GM04503 (cell line): ENCODE measurements at places on chromosomes 12 and 14.

DNA sequence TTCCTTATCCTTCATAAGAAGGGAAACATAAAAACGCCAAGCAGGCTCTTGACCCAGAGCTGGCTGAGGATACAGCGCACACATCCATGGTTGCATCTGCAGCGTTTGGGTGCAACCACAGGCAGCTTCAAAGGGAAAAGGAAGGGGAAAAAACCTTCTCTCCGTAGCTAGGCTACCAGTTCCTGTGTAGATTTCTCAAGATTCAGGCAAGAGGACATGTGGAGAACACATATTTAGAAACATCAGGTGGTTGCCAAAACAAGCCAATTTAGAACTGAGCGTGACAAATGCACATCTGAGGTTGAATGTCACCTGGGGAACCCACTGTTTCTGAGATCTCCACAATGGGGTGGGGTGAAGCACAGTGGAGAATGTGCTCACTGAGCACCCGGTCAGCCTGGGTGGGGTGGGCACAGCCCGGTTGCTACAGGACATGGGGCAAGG, 78.3 kb upstream of the BDKRB2 start:
- DNase-seq, result no peak

GRCh38 chr14:53601409-53601808, 355.2 kb downstream of the BMP4 start:
- no peak for DNase-seq

DNA sequence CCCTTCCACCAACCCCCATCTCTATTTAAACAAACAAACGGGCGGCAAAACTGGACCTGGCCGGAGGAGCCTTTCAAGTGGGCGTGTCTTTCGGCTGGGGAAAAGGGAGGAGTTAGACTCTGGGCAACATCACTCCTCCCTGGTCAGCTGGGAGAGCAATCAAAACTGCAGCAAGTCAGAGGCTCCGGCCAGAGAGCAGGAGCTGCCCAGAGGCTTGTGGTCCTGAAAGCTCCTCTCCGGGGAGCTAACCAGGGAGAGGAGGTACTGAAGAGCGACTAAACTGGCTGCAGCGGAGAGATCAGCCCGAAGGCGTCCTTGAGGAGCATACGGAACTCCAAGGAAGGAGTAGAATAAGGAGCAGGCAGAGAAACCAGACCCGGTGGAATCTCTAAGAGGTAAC, at the start of gene NEUROD4:
NEUROD4 (plus strand) TSS at position 191 of the 400 bp plus-strand sequence. CDS start 6,466 bp downstream, outside the sequence.
- peak; percentile 8 for DNase-seq

DNA sequence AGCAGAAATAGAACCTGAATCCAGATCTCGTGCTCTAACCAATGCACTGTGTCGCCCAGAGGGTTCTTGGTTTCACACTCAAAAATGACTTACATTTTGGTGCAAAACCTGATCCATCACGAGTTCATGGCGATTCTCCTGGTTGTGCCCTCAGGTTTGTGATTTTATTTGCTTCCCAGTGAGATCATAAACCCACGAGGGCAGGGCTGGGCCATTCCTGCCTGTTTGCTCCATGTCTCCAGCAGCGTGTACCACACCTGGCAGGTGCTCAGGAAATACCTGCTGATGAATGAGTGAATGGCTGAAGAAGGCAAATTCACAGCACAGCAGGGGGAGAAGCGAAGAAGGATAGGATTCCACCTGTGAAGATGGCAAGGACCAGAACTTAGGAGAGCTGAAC, 9.4 kb downstream of the ACACB start:
- no peak for DNase-seq

DNA sequence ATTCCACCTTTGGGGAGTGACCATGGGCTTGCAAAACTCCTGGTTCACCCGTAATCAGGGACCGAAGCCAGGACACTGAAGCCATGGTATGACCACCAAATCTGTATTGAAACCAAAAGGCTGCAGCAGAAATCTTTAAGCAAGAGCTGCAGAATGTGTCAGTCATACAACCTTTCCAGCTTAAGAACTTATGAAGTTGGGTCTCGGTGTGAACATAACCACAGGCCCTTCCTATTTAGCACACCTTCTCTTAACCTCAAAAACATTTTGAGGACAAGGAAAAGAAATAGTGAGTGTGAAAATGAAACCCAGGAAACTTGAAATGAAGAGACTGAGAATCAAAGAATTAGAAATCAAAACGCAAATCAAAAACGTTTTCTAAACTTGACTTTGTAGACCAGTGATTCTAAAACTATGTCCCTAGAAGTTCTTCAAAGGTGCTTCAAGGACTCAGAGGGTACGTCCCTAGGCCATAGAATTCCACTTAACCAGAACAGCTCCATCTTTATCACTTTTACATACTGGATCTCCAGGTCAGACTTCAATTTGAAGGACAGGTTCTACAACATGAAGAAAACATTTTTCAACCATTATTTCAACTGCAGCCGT, 231.6 kb upstream of the GRIP1 start:
- DNase-seq, result no peak

- DNase-seq, result no peak
Observed at GRCh38 chr12:25710128-25710527, 157.0 kb upstream of the LMNTD1 start.

DNA sequence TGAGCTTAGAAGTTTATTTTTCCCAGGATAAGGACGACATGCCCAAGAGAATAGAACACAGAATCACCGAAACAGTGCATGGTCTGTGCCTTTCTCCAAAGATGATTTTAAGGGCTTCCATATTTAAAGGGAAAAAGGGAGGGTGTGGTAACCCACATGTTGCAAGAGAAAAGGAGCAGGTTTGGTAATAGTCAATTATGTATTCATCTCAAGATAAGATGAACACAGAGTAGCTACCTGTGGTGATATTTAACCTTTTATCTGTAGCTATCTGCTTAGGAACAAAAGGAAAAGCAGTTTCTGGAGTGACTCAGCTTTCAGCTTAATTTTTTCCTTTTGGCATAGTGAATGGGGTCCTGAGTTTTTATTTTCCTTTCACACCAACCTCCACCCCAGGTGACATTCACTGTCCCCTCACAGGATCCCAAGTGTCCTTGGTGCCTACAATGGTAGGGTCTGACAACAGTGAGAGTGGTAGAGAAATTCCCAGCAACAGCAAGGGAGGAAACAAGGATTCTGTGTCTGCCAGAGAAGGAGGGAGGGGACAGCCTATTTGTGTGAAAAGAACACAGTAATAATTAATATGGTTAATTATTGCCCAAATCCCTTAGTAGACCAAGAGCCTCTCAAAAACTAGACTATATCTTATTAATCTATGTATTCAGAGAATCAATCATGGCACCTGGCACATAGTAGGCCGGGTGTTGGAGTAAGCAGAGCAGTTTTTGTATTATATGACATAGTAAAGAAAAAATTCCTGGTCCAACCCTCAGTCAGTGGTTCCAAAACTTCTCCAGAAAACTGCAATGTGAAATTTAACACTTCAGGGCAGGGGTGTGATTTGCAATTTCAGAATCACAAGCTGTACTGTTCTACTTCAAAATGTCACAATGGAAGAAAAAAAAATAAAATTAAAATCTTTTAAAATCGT, 154.5 kb downstream of the PHLDA1 start:
- DNase-seq, result no peak

DNA sequence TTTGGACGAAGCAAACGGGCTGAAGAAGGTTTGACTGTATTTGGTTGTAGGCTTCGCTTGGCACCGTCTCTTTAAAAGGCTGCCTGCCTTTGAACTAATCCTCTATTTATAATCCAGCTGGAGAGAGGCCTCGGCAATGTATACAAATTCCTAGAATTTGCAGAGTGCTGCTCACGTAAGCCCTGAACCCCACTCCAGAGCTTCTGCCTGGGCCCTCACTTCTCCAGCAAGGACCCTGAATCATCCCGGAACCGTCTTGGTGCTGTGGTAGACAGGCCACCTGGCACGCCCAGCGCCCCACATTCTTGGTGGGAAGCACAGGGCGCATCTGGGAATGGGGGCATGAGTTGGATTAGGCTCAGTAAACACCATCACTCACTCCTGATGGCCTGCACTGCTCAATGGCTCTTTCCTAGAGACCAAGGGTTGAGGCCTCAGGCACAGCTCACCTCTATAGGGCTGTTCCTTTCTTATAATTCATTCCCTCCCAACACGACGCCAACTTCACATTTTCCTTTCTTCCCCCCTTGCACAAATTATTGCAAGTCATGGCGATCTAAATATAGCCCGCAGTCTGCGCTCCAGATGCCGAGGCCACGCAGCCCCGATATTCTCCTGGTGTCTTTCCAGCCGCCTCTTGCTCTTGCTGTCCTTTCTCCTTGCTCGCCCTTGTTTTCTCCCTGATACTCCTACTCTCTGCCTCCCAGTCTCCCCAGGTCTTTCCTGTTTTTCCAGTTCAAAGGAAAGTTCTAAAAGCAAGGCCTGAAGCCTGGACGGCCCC, 141.0 kb downstream of the ZFP36L1 start:
- no peak for DNase-seq

DNA sequence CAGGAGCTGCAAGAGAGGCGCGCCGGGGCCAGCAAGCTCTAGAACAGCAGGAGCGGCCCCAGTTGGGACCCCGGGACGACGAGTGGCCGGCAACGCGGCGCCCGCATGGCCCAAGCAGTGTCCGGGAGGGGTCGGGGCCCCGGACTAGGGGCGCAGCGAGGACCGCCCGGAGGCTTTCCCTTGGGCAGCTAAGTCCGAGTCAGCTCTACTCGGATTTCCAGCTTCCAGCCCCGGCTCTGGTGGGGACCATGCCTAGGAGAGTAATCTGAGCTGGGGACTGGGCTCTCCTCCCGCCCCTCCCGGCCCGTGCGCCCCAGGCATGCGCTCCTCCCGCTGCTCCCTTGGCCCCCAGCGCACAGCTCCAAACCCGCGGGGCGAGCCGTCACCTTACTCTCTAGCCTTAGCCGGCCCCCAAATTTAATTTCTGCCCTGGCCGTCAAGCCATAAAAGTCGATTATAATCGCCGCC, 41.6 kb upstream of the CAPRIN2 start:
- DNase-seq, result no peak

GRCh38 chr12:42463671-42464070, 125.9 kb downstream of the PRICKLE1 start:
- no peak for DNase-seq

DNA sequence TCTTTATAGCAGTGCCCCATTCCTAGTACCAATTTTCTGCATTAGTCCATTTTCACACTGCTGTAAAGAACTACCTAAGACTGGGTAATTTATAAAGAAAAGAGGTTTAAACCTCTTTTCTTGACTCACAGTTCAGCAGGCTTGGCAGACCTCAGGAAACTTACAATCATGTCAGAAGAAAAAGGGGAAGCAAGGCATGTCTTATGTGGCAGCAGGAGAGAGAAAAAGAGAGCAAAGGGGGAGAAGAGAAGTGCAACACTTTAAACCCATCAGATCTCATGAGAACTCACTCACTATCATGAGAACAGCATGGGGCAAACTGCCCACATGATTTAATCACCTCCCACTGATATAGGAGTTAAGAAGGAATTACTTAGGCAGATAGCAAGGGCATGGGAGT, 101.6 kb upstream of the PLEKHG7 start:
- no peak for DNase-seq

DNA sequence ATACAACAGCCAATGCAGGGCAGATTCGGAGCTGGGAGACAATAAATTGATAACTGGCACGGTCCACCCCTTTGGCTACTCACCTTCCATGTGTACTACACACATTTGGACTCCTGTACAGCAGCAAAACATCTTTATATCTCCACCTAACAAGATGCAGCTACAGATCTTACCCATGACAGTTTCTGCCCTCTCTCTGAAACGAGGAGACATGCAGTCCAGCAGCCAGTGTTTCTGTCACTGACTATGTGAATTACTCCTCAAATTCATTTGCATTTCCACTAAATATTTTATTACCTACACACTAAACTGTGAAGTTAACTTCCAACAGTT, 58.7 kb upstream of the BEGAIN start:
- DNase-seq, result no peak

- DNase-seq, result no peak
Observed at GRCh38 chr14:24908592-24909236, 141.2 kb downstream of the STXBP6 start.
